ENCODE measurements at places on chromosomes 16 and 17.

DNA sequence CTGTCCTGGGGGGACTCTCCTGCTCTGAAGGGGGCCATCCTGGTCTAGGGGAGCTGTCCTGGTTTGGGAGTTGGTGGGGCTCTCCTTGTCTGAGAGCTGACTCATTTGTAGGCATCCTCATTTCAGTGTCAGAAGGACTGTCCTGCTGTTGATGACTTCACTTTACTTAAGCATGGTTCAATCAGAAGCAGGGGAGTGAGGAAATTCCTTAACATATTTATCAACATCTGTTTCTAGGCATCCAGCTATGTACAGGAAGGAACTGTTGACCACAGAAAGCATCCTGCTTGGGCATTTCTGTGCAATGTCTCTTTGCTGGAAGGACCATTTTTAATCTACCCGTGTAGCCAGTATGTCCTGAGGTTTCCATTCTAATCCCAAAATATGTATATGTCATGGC, 502.7 kb upstream of the HSBP1 start:
- no peak for DNase-seq

DNA sequence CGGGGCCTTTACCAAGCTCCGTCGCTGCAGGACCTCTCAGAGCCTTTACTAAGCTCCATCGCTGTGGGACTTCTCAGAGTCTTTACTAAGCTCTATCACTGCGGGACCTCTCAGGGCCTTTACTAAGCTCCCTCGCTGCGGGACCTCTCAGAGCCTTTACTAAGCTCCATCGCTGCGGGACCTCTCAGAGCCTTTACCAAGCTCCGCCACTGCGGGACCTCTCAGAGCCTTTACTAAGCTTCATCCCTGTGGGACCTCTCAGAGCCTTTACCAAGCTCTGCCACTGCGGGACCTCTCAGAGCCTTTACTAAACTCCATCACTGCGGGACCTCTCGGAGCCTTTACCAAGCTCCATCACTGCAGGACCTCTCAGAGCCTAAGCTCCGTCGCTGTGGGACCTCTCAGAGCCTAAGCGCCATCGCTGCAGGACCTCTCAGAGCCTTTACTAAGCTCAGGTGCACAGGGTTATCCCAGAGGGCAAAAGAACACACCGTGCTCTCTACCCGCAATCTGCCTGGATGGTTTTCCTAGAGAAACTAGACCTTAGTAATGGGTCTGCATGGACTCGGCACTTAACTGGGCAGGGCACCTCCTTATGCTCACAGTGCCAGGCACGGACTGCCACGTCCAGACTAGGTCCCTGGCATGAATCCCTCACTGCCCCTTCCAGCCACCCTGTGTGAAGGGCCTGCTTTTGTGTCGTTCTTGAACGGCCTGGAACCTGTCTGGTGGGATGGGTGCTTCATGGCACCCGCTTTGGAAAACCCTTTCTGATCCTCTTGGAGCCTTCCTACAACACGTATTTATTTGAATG, 69.2 kb upstream of the DOC2B start:
- DNase-seq = no peak

DNA sequence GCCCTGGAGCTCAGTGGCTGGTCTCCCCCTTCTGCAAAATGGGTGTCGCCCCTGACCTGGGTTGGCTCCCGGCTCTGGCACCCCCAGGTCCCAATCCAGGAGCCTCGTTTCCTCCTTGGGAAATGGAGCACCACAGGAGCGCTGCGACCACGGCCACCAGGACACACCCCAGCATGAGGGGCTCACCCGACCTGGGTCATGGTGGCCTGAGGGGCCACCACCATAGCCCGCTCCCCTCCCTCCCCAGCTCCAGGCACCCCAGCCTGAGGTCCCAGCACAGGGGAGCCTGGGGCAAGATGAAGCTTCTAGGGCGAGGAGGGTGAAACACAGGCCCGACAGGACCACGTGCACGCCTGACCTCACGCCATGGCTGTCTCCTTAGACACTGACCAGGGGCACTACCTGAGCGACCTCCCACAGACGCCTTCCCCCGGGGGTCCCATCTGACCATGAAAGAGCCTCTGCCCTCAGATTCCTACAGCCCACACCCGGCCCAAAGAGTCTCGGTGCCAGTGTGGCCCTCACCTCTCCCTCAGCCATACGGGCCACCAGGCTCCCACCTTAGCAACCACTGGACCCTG, 11.8 kb downstream of the BCAR1 start:
- DNase-seq = no peak

- no peak for DNase-seq
Observed at GRCh38 chr16:10077861-10078260, 104.4 kb downstream of the GRIN2A start.

DNA sequence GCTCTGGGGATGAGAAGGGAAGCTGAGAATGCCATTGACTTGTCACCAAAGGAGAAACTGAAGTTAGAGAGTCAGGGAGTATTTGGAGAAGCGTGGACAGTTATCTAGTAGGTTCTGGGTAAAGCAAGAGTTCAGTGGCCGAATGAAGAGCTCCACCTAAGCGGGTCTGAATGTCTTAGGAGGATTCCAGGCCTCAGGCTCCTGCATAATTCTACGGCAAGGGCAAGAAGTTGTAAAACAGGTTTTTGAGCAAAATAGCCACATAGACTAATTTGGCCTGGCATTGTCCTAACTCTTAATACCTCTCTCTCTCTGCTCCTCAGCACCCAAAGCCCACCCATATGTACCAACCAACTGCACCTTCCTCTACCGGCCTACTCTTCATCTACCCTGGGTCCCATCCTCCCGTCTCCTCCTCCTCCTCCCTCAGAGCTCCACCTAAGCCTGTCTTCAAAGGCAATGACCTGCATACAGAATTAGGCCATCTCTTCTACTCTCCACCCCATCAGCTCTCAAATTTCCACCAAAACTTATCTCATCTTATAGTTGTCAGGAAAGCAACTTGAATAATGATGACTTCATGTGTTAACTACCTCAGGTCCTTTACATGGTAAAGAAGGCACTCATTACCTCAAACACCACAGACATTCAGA, 42.0 kb upstream of the KCNJ2 start:
- no peak for DNase-seq

All from WERI-Rb-1 (cell line).